Activated CD8-positive, alpha-beta T cell treated with anti-CD3 and anti-CD28 coated beads for 36 hours (primary cell): ENCODE measurements at places on chromosomes 1 and 21. TPM values are rescaled to one million over a fixed set of nuclear protein-coding genes. Genes with fewer than 3 reads are reported as not detected.
A peak's percentile ranks its signal among the peaks of the same experiment; 100 is the strongest.

The S100B gene
- total RNA-seq, result 2.7 TPM

- no peak for DNase-seq
- peaks cover 2% of the 10 kb centered on the region for H3K4me1 ChIP-seq
- H3K27ac ChIP-seq, result no peak overlapping the region
Measured at GRCh38 chr1:244313346-244313745, 138.4 kb downstream of the ADSS2 start.

- no peak overlapping the region for H3K27ac ChIP-seq
- no peaks in the 10 kb centered on the region for H3K36me3 ChIP-seq
- no peak overlapping the region for H3K4me3 ChIP-seq
Measured at GRCh38 chr21:36719614-36720013, 20.7 kb downstream of the SIM2 start.

DNA sequence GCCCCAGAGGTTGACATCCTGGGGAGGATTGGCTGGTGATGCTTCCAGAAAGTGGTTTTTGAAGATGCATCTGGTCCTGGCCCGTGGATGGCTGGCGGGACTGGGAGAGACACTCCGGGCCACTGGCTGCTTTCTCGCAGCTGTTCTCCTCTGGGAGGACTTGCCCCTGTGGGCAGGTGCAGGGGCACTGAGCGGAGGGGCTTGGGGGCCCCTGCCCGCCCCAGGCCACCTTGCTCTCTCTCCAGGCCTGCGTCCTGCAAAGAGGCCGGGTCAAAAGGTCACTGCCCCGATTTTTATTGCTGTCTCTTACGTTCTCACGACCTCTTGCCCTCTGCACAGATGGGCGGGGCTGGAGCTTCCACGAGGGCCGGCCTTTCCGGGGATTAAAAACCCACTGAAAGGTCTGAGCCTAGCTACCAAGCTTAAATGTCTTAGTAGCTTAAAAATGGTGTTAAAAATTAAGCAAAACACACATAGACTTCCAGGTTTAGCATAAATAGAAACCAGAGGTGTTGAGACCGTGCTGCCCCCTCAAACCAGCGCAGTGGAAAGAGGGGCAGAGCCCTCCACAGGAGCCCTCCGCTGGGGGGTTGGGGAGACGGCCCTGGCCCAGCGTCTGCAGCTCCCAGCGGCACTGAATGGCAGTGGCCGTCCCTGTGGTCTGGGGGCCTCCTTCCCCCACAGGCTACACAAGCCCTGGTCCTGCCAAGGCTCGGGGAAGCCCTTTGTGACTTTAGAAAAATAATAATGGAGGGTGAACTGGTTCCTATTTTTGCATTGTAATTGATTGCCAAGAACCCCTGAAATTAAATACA, 43.9 kb downstream of the SKI start:
- peaks cover 8% of the 10 kb centered on the region for H3K36me3 ChIP-seq
- no peaks in the 10 kb centered on the region for H3K27me3 ChIP-seq
- H3K4me3 ChIP-seq, result no peak overlapping the region
- no peak for DNase-seq

The NHLH2 gene
- not detected for total RNA-seq

DNA sequence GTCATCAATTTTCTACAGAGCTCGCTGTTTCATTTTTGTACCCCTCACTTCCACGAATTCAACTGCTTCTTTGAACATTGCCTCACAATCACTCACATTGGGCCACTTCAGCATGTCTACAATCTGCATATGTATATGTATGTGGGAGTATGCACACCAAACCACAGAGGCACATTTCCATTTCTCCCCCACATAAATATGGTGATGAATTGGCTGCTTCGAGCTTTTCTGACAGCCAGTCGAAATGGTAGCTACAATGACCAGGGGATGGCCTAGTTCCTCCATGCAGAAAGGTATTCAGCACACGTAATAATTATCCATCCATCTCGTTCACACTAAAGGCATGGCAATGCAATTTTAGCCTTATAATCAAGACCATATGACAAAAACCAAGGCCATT, 229.6 kb upstream of the ESRRG start:
- H3K4me3 ChIP-seq, result no peak overlapping the region
- no peaks in the 10 kb centered on the region for H3K27me3 ChIP-seq
- no peaks in the 10 kb centered on the region for H3K4me1 ChIP-seq
- no peak overlapping the region for H3K27ac ChIP-seq

DNA sequence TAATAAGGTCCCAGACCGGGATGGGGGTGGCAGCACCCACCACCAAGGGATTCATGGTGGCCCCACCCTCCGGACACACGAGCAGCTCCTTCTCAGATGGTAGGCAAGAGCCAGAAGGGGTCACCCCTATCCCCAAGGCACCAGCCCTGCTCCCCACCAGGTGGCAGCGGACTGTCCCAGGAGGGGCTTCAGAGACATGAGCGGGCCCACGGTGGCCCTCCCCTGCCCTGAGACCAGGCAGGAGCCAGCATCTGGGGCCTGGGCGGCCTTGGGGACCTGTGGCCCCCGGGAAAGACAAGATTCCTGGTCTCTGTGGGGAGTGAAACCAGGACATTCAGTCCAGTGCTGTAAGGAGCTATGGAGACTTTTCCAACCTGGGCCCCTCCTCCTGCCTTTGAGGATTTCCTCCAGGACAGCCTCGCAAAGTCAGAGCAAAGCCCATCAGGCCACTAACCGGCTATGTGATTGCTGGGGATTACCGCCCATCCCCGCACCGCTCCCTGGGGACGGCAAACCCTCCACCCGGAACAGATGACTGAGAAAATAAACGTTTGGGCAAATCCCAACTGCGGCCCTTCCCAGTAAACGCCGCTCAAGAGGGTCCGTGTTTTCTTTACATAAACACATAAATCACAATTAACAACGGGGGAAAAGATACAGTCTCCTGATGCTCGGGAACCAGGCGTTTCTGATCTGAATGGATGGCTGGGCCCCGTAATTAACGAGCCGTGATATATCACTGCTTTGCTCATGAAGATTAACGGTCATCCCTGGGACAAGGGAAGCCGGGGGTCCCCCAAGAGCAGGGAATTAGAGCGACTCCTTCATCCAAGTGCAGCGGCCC, 50.9 kb upstream of the ARHGEF16 start:
- no peaks in the 10 kb centered on the region for H3K36me3 ChIP-seq
- H3K4me3 ChIP-seq, result no peak overlapping the region
- no peaks in the 10 kb centered on the region for H3K27me3 ChIP-seq
- H3K27ac ChIP-seq, result no peak overlapping the region
- H3K4me1 ChIP-seq, result no peaks in the 10 kb centered on the region

DNA sequence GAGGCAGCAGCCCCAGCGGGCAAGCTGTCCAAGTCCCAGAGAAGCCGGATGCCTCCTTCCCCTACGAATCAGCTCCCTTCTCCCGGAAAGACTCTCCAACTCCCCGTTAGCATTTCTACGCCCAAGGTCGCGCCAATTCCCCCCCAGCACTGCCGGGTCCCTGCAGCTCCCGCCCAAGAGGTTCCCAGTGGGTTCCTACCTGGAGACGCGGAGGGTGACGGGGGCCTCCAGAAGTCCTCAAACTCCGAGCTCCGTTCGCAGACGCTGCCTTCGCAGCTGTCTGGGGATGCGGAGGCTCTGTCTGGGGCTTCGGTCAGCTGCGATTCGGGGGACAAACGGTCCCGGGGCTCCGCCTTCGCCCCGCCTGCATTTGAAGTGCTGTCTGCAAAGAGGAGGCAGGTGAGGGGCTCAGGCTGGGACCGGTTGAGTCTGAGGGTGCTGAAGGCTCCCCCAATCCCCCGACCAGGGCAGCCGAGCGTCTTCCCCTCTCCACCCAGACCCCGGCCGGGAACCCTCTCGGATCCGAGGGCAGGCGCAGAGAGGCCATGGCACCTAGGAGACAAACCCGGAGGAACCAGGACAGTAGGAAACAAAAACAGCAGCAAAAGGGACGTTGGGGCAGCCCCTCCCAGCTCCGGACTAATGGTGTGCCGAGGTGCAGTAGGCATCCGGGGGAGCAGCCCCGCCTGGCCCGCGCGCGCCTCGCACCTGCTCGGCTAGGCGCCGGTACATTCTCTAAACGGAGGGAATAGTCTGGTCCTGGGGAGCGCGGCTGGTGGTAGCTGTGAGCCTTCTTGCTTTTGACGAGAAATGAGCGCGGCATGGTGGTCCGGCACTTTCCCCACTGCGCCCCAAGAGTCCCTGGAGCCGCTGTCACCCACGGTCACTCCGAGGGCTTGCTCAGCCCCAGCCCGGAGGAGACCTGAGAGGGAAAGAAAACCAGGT, 3.8 kb downstream of the GFI1 start:
- H3K27me3 ChIP-seq, result no peaks in the 10 kb centered on the region
- H3K4me3 ChIP-seq, result peak overlapping the region; percentile 98
- peak; percentile 60 for DNase-seq
- H3K27ac ChIP-seq, result peak overlapping the region; percentile 98
- peaks cover 42% of the 10 kb centered on the region for H3K4me1 ChIP-seq

The SWT1 gene
- 1.8 TPM for total RNA-seq

DNA sequence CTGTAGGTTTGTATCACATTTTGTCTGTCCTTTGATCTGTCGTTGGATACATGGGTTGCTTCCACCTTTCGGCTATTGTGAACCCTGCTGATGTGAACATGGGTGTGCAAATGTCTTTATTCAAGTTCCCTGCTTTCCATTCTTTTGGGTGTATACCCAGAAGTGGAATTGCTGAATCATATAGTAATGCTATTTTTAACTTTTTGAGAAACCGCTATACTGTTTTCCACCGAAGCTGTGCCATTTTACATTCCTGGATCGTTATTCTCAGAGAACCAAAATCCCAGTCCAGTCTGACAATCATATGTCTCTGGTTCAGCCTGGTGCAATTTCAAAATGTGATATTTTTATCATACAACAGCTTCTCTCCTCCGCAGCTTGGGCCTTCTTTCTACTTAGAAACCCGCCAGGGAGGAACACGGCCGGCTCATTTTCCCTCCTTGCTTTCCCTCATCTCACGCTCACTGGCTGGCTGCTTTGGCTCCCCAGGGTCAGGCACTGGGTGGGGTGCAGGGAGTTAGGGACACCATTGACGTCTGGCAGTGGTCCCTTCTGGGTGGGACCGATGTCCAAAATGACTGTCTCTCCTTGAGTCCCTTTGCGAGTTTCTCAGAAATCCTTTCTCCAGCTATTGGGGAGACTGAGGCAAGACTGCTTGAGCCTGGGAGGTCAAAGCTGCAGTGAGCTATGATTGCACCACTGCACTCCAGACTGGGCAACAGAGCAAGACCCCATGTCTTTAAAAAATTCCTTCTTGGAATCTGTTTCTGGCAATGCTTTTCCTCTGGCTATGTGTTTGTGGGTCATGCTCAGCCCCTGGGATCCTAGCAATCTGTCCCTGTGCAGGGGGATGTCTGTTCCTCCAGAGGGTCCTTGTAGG, 73.5 kb upstream of the AKT3 start:
- DNase-seq, result no peak
- H3K4me1 ChIP-seq, result no peaks in the 10 kb centered on the region
- peaks cover 9% of the 10 kb centered on the region for H3K27me3 ChIP-seq
- H3K36me3 ChIP-seq, result no peaks in the 10 kb centered on the region

- no peak overlapping the region for H3K27ac ChIP-seq
- H3K4me1 ChIP-seq, result no peaks in the 10 kb centered on the region
- no peak for DNase-seq
- no peaks in the 10 kb centered on the region for H3K36me3 ChIP-seq
Measured at GRCh38 chr1:237565236-237565635, 325.5 kb downstream of the ZP4 start.

GRCh38 chr1:91166106-91166712, 144.4 kb upstream of the ZNF644 start:
- H3K36me3 ChIP-seq, result no peaks in the 10 kb centered on the region
- peak; percentile 44 for DNase-seq
- H3K4me1 ChIP-seq, result no peaks in the 10 kb centered on the region
- peaks cover 4% of the 10 kb centered on the region for H3K27me3 ChIP-seq
- H3K27ac ChIP-seq, result no peak overlapping the region

DNA sequence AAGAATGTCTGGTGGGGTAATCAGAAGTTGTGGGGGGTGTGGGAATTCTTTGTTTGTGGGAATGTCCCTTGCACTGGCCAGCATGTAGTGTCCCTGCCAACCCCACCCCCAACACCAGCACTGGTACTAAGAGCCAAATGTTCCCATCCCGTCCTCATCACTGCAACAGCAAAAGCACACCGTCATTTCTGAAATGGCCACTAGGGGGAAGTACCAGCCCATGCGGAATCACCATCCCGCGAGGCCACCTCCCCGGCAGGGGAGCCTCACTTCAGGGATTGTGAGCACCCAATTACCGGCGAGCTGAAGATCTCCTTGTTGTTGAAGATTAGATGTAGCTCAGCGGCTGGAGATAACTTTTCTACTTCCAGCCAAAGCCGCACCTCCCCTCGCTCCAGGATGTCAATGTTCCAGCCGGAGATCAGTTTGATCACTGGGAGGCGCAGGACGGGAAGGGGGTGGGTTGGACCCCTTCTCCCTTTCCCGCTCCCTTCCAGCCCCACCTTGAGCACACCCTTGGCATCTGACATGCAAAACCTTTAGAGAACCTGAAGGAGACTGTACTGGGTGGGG, 41.0 kb downstream of the MYOM3 start:
- no peaks in the 10 kb centered on the region for H3K36me3 ChIP-seq
- no peak overlapping the region for H3K27ac ChIP-seq
- H3K4me1 ChIP-seq, result no peaks in the 10 kb centered on the region
- no peak overlapping the region for H3K4me3 ChIP-seq
- H3K27me3 ChIP-seq, result peaks cover 2% of the 10 kb centered on the region

The DEGS1 gene
- total RNA-seq, result 32.3 TPM

- H3K27me3 ChIP-seq, result no peaks in the 10 kb centered on the region
- no peak for DNase-seq
- H3K4me1 ChIP-seq, result no peaks in the 10 kb centered on the region
- H3K36me3 ChIP-seq, result no peaks in the 10 kb centered on the region
- no peak overlapping the region for H3K4me3 ChIP-seq
Measured at GRCh38 chr1:17569200-17570139, 30.0 kb downstream of the ARHGEF10L start.

GRCh38 chr1:162206749-162207635, 137.5 kb downstream of the NOS1AP start:
- no peaks in the 10 kb centered on the region for H3K4me1 ChIP-seq
- no peak overlapping the region for H3K4me3 ChIP-seq
- no peak overlapping the region for H3K27ac ChIP-seq
- peaks cover 11% of the 10 kb centered on the region for H3K27me3 ChIP-seq

- H3K4me1 ChIP-seq, result no peaks in the 10 kb centered on the region
- H3K27ac ChIP-seq, result no peak overlapping the region
Measured at GRCh38 chr1:94772845-94773244, 47.3 kb upstream of the SLC44A3 start.

The C1orf94 gene
- total RNA-seq, result not detected

The SPRR2F gene
- not detected for total RNA-seq

DNA sequence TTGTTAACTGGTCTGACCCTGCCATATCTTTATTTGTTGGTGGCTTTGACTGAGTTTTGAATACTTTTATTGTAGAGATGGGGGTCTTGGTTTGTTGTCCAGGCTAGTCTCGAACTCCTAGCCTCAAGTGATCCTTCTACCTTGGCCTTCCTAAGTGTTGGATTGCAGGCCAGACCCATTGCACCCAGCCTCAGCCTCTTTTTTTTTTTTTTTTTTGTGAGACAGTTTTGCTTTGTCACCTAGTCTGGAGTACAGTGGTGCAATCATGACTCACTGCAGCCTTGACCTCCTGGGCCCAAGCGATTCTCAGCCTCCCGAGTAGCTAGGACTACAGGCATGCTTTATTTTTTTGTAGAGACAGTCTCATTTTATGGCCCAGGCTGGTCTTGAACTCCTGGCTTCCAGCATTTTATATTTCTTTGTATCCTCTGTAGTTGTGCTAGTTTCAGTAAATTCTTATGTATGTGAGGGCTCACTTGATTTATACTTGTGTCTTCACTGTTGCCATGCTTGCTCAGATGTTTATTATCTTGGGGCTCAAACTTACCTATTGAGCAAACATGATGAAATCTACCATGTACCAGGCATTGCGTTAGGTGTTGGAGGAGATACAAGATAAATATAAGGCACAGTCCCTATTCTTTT, 24.1 kb downstream of the THRAP3 start:
- no peak for DNase-seq
- no peak overlapping the region for H3K4me3 ChIP-seq
- H3K27ac ChIP-seq, result peak overlapping the region; percentile 76
- no peaks in the 10 kb centered on the region for H3K27me3 ChIP-seq
- peaks cover 31% of the 10 kb centered on the region for H3K36me3 ChIP-seq
- H3K4me1 ChIP-seq, result peaks cover 52% of the 10 kb centered on the region
